Neural progenitor cell (in vitro differentiated cells): ENCODE measurements at places on chromosomes 7 and 10.

- no peak for DNase-seq
These were observed 50.5 kb upstream of the HBP1 start for GRCh38 chr7:107118109-107118900.

DNA sequence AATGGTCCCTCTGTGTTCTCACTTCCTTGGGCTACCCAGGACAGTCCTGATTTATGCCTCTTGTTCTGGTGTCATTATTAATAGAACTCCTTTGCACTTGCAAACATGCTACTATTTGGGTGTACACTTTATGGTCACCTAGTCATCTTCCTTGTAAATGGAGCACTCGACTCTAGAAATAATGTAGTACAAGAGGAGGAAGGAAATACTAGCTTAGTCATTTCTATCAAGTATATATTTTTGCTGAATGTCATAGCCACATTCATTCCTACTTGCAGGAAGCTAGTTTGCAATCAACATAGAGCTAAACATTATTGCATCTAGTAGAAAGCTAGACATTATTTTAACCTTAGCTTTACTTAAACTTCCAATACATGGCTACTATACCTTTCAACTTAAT lies 335.3 kb downstream of the MAGI2 start:
- no peak for DNase-seq

DNA sequence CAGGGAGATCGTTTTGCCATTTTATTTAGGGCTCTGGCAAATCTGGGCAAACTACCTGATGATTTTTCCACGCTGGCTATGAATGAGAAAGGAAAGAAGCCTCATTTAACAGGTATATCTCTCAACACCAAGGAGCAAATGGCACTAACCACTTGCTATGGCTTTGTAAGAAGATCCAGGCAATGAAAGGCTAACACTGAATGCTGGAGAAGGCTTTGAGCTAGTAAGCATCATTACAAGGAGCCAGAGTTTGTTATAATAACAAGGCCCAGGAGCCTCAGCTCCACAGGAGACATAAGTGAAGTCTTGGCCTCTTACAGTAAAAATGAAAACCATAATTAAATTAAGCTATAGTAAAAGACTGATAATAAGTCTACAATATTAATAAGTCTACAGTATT lies 123.1 kb downstream of the CNOT4 start:
- no peak for DNase-seq

- DNase-seq, result peak; percentile 70
These were observed at the start of gene PON1 for GRCh38 chr7:95324431-95324830. Gene PON1 (minus strand): TSS chr7:95324532. CDS start chr7:95324475, 57 bp downstream.

DNA sequence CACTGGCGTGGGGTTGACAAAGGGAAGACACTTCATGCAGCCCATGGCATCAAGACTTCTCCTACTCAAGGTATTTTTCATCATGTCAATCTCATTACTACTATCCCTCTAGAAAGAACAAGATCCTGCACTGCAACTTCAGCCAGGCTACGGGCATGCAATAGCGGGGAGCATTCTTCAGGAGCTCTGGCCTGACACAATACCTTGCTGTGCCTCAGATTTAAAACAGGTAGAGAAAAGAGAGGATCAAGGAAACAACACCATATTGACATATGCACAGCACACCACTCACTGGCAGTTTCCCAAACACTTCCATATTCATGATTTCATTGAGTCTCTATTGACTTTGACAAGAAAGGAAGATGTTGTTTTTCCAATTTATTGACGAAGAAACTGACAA lies 51.5 kb downstream of the DOCK4 start:
- DNase-seq, result no peak
